Lower lobe of right lung (tissue), 2 donors: ENCODE measurements at places on chromosomes 2 and 18.
A peak's percentile ranks its signal among the peaks of the same experiment; 100 is the strongest.

DNA sequence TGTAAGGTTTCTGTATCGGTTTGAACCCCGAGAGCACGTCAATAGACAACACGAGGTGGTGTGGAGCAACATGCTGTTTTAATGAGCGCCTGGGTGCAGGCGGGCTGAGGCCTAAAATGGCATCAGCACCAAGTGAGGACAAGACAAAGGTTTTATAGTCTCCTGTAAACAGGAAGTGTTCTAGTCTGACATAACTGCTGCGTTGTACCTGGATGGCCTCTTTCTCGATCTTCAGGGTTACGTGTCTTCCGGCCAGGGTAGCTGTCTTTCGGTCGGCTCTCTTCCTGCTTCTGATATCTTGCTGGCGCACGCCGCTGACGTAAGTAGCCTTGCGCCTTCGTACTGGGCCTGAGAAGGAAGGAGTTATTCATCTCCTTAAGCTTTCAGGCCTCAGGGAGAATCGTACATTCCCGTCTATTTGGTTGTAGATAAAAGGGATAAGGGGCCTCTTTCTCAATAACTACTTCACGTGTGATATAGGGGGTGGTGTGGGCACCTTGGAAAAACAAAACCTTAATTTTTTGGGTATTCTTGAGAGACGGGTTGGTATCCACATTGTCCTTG, 53.5 kb downstream of the KYNU start:
- no peak for DNase-seq

DNA sequence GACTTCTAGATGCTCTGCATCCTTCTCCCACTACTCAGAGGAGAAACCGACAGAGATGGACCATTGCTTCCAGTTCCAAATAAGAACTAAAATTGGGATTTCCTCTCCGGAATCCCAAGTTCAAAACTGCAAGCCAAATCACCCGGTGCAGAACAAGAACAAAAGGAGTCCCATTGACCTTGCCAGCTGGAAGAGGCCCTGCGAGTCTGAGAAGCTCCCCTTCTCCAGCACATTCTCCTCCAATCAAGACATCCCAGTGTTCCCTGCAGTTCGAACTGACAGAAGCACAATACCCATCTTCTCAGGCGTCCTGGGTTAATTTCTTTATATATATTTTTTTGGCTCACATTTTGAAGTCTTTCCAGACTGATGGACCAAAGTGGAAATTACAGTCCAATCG, 195.3 kb upstream of the MEIS1 start:
- no peak for DNase-seq

- no peak for DNase-seq
Observed at GRCh38 chr2:14358339-14358738, 274.2 kb upstream of the LRATD1 start.

DNA sequence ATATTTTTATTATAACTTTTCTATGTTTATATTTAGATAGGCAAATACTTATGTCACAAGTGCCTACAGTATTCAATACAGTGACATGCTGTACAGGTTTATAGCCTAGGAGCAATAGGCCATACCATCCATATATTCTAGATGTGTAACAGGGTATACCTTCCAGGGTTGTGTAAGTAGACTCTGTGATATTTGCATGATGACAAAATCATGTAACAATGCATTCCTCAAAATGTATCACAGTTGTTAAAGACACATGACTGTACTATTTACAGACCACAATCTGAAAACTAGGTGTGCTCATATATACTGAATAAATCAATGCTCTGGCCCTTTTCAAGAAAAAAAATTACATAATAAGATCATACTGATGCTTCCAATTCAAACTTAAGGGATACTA, 433.2 kb upstream of the RGPD4 start:
- no peak for DNase-seq

DNA sequence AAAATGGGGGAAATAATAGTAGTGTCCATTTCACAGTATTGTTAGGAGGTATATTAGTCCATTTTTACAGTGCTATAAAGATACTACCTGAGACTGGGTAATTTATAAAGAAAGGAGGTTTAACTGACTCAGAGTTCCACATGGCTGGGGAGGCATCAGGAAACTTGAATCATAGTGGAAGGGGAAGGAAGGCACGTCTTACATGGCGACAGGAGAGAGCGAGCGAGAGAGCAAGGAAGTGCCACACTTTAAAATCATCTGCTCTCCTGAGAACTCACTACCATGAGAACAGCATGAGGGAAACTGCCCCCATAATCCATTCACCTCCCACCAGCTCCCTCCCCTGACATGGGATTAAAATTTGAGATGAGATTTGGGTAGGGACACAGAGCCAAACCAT, 23.4 kb downstream of the MGAT5 start:
- DNase-seq, result no peak

GRCh38 chr2:923832-924601, 26.6 kb upstream of the SNTG2 start:
- no peak for DNase-seq

GRCh38 chr2:113977660-113978523, 88.0 kb downstream of the ACTR3 start:
- DNase-seq, result no peak

DNA sequence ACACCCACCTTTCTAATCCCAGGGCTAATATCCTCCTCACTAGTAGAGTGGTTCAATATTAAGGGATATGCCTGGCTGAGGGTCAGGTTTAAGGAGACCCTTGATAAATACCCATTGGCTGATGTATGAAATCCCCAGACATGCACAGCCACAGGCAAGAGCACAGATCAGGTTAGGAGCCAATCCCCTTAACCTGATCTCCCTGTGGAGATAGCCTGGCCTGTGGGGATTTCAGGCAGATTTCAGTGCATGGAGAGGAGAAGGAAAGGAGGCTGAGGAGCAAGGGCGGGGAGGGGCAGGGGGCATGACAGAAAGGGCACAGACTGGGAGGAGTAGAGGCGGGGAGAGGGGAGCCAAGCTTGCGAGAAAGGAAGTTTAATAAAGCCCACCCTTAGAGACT, 129.0 kb downstream of the LOXHD1 start:
- DNase-seq, result no peak

DNA sequence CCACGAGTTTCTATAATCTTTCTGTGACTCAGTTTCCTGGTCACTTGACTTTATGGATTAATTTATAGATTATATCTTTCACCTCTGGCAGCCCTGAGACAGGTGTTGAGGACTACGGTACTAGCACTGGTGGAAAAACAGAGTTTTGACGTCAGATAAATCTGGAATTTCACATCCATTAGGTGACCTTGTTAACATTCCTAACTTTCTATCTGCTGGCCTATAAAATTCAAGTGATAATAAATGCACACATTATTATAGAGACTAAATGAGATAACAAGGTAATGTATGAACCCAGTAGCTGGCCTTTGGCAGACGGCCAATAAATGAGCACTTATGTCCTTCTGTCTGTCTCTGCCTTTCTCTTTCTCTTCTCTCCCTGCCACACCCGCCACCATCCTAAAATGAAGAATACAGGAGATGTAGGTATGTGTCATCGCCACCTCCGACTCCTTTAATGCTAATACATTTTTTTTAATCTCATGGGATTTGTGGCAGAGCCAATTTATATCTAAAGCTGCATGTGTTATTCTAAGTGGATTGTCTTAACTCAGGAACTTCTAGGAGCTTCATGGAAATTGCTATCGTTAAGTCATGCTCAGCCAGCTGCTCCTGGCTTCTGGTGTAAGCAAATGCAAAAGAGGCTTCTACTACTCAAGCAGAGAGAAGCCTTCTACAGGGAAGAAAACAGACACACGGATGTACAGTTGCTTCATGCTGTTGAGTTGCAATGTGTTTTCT, 2.3 kb downstream of the TM4SF20 start:
- DNase-seq, result no peak

- DNase-seq, result no peak
Observed at GRCh38 chr2:64738026-64738425, 84.3 kb upstream of the SERTAD2 start.

- DNase-seq, result no peak
Observed at GRCh38 chr2:170029551-170029950, 148.4 kb upstream of the MYO3B start.

DNA sequence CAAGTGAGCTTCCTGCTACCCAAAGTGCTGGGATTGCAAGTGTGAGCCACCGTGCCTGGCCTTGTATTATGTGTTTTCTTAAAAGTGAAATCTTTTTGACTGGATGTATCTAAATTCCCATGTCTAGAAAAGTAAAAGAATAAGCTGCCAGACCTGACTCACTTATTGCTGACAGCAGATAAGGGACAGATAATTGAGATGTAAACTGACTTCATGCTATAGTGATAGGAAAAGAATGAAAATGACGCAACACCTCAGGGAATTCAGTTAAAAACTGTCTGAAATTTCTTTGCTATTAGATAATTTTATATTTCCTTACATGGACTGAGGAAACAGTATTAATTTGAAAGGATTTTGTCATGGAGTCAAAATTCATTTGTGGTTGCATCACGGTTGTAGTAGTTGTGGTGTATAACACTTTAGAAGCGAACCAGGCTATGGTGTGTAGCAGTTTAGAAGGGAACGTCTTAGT, 19.4 kb downstream of the TTC27 start:
- no peak for DNase-seq

DNA sequence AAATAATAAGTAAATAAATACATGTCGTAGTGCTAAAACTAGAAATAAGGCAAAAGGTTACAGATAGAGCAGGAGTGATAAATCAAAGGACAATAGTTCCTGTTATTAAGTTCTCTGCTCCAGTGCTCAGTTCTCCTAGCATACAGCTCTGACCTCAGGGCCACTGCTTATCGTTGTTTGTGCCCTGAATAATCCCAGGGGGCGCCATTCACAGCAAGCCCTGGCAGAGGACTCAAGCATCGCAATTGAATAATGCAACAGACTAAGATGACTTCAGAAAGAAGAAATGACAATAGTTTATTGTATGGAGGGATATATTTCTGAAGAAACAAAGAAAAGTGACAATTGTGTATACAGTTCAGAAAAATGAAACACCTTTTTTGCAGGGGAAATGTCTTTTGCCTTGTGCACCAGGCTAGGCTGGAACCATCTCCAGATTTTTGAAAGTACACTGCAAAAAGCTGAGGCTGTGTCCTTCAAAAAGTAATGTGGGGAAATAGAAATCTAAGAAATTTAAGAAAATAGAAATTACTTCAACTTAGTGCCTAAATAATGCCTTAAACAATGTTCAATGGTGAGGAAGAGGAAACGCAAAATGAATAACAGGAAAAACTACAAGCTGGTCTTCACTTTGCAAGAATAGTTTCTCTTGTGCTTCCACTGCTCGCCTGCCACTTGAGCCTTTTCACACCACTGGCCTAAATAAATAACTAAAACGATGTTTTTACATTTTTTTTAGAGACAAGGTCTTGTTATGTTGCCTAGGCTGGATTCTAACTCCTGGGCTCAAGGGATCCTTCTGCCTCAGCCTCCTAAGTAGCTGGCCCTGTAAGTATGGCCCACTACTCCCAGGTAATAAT, 19.0 kb upstream of the CCNYL1 start:
- DNase-seq, result peak; percentile 62

GRCh38 chr18:73697353-73697752, 450.3 kb downstream of the FBXO15 start:
- DNase-seq, result no peak

- DNase-seq, result no peak
Observed at GRCh38 chr2:231795525-231796327, 9.5 kb downstream of the COPS7B start.

GRCh38 chr2:102061286-102061699, 69.5 kb downstream of the IL1R2 start:
- no peak for DNase-seq

DNA sequence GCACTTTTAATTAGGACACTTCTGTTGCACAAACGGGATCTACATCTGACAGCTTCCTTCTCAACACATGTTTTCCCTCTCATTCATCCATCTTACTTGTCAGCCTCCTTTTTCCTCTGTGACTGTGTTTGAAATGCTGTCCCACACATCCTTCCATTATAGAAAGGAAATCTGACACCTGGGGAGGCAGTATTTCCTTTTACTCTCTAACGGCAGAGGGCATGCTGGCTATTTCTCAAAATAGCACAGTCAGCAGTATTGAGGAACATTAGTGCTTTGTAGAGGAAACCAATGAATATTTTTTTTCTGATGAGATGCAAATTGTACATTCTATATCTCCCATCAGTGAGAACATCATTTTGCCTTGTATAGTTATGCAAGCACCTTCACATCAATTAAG, 668.7 kb downstream of the SLC4A3 start:
- no peak for DNase-seq

- no peak for DNase-seq
Observed at GRCh38 chr2:7237466-7237865, 320.3 kb downstream of the RNF144A start.

DNA sequence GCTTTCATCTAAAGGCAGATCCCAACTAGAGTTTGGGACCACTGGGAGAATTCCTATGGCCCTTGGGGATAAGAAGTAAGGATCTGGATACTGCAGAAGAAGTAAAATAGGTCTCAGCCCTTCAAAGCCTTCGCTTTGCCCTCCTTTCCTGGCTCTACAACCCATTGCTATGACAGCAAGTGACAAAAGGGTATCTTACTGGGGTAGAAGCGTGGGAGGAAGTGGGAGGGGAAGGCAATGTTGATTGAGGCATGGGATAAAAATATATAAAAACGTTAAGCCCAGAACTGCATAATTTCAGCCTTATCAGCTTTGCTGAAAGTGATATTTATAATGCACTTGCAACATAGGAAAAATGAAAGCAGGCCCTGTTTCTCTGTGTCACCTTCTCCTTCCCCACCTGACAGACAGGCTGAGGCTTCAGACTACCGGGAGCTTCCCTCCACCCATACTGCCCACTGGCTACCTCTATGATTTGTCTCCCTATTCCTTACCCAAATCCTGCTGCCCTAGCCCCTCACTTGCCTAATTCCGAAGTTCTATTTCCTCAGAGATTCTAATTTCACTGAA, 14.9 kb upstream of the SOS1 start:
- no peak for DNase-seq

DNA sequence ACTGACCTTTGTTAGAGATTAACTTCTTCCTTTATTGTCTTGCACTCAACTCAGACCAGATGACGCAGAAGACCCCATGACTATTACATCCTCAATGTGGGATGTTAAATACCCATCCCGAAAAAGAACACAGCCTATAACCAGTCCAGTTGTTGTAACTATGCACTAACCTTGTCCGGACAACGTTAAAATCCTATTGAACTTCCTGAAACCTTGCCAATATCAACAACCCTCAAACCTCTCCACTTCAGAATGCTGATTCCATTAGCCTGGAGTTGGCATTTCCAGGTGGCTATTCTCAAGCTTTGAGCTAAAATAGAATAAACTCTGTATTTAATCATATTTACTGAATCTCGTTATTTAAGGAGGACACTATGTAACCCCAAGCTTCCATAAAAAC, 13.6 kb downstream of the NMS start:
- no peak for DNase-seq
